Stimulated activated CD4-positive, alpha-beta T cell treated with anti-CD3 and anti-CD28 coated beads, Interleukin-12 subunit alpha, Interleukin-12 subunit beta, amount 100 ng/mL, for 24 hours (primary cell): ENCODE measurements at places on chromosomes 2 and 18.

DNA sequence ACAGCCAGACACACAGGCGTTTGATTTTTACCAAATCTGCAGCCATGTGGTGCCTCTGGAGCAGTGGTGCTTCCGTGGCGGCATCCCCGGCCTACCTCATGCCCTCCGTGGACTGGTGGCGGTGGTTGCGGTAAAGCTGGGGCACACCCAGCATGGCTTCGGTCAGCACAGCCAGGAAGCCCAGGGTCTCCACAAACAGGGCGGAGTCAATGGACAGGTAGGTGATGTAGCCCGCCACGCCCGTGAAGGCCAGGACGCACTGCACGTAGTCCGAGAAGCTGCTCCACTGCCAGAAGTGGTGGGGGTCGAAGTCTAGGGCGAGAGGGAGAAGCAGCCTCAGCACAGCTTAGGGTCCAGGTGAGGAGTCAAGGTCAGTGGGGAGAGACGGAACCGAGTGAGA, 32.4 kb downstream of the SLC66A2 start:
- no peak for DNase-seq

DNA sequence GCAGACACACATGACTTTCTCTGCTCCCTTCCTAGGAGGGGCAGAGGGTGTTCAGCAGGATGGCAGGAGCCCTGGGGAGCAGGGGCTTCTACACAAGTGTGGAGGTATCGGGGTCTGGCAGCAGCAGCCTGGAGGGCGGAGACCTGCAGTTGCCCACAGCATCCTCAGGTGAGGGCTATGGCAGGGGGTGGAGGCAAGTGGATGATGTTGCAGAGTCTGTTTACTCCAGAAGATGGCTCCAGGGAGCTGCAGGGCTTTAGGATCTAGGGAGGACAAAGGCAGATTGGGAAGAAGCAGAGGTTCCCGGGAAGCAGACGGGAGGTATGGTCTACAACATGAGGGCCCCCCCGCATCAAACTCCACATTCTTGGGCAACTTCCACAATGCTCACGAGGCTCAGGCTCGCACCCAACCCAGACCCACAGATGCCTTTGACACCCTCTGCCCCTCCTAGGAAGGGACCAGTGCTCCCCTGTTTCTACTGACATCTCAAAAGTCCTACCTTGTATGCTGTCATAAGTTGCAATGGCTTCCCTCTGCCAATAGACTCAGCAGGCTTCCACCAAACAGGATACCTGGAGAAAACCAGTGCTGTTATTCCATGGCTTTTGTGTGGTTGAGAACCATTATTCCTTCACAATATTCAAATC, 12.0 kb upstream of the ATP6V1C2 start:
- no peak for DNase-seq

DNA sequence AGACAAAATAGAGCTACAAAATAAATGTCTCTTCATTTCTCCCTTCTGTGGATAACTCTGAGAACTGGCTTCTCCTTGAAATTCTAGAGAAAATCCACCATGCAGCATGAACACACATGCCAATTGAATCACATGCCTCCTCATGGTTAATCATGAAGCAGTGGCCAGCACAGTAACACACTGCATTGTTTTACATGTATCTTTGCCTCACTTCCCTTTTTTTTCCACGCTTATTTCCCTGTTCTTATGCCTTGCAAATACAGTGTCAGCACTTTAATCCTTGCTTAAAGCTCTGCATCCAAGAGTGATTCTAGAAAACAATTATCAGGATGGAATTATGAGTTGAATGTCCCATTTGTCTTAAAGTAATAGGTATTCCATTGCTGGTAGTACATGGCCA, 50.3 kb upstream of the ZBTB7C start:
- DNase-seq: no peak

DNA sequence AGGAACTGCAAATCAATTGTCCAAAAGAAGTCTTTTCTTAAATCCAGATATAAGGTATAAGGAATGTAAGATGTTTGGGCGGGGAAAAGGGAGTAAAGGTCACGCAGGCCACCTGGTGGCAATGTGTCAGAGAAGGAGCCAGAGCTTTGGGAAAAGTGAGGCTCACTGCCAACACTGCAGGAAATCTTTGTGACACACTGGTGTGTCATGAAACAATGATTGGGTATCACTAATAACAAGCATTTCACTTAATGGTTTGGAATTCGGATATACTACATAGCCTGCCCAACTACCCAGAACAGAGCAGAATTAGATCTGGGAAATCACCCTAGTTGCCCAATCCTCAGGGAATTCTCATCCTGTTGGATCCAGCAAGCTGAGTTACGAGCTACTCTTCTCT, 61.0 kb downstream of the RBMS1 start:
- DNase-seq: no peak

GRCh38 chr2:115277366-115277765, 834.9 kb downstream of the DPP10 start:
- DNase-seq: no peak

DNA sequence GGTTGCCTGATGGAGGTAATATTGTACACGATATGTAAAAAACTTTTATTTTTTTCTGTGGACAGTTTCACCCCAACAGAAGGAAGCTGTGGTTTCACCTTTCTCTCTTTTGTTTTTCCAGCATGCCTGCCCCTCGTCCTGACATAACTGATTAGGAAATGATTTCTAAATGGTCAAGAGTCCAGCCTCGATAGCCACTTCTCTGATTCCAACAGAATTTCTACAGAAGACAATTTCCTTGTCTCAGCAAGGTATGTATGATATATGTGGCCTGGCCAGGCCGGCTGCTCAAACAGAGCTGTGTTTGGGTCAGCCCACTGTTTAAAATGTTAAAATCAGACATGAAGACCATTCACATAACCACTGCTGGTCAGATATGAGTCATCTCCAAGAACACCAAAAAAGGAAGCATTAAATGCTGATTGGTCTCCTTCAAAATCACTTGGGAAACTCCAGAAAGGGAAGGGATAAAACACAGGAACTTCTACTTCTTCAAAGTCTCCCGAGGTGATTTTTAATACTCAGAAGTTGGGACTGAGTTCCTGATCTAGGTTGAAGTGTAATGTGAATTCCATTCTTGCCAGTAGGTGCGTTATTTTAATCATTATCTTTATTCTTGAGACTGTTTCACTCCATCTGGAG, 22.3 kb downstream of the ATP8B1 start:
- DNase-seq: no peak

DNA sequence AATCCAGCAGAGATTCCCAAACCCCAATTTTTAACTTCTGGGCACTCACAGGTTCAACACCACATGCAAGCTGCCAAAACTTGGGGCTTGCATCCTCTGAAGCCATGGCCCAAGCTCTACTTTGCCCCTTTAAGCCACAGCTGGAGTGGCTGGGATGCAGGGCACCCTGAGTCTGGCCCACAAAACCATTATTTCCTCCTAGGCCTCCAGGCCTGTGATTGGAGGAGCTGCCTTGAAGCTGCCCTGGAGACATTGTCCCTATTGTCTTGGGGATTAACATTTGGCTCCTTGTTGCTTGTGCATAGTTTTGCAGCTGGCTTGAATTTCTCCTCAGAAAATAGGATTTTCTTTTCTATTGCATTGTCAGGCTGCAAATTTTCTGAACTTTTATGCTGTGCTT, 109.8 kb upstream of the RPRM start:
- DNase-seq: no peak

- DNase-seq: no peak
These were observed 76.1 kb downstream of the CABYR start for GRCh38 chr18:24214913-24215312.

GRCh38 chr18:77077941-77078689, 54.5 kb downstream of the MBP start:
- DNase-seq: no peak

- DNase-seq: no peak
These were observed 454.6 kb upstream of the TRIB2 start for GRCh38 chr2:12261986-12262680.

- DNase-seq: no peak
These were observed 677.7 kb upstream of the CDH7 start for GRCh38 chr18:65073060-65073550.

DNA sequence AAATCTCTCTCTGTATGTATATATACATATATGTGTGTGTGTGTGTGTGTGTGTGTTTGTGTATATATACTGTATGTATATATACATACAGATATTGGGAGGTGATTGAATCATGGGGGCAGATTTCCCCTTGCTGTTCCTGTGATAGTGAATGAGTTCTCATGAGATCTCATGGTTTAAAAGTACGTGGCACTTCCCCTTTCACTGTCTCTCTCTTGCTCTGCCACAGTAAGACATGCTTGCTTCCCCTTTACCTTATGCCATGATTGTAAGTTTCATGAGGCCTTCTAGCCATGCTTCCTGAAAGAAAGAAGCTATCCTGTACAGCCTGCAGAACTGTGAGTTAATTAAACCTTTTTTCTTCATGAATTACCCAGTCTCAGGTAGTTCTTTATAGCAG, 18.8 kb upstream of the CCDC195 start:
- no peak for DNase-seq

GRCh38 chr2:20421988-20422370, 24.9 kb upstream of the RHOB start:
- DNase-seq: no peak

GRCh38 chr18:12422936-12423335, 15.2 kb downstream of the PRELID3A start:
- no peak for DNase-seq

DNA sequence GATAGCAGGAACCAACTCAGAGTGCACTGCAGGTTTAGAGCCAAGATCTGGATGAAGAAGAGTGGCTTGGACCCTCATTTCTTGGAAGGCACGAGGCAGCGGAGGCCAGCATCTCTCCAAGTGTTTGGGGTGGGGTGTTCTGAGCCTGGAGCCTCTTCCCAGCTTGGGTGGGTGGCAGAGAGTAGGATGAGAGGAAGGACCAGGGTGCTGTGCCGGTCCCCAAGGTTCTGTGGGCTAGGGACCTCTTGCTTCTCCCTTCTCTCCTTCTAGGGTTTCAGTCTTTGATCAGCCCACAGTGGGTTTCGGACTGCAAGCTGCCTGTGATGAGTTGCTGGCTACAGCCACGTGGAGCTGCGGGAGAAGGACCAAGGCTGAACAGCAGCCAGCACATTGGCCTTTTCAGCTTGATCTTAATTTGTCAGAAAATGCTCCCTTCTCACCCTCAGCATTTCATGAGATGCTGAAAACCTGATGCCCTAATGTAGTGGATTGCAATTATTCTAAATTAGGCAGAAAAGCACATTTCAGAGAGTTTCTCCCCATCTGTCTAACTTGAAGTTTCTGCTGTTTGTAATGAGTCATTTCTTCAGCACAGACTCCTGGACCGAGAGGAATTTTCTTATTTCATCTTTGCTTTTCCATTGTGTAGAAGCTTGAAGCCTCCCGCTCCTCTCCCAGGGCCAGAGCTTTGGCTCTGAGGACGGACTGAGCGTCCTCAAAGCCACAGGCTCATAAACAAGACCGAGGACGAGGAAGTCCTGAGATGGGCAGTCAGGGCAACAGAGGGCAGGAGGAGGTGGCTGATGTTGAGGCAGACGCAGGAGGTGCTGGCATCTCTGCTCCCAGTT, 99.1 kb upstream of the HDAC4 start:
- no peak for DNase-seq

GRCh38 chr2:152222975-152223637, 47.5 kb upstream of the STAM2 start:
- DNase-seq: no peak
